ENCODE measurements at places on chromosomes 12 and 14.

- H3K27me3 ChIP-seq: no peaks in the 10 kb centered on the region
- H3K4me1 ChIP-seq: no peaks in the 10 kb centered on the region
- no peak overlapping the region for H3K27ac ChIP-seq
- DNase-seq: no peak
Measured at GRCh38 chr12:85956081-85956480, 82.0 kb downstream of the NTS start.

- DNase-seq: no peak
- H3K4me3 ChIP-seq: no peak overlapping the region
- no peaks in the 10 kb centered on the region for H3K27me3 ChIP-seq
- peaks cover 25% of the 10 kb centered on the region for H3K36me3 ChIP-seq
Measured at GRCh38 chr14:90268420-90268819, 12.1 kb downstream of the PSMC1 start.

DNA sequence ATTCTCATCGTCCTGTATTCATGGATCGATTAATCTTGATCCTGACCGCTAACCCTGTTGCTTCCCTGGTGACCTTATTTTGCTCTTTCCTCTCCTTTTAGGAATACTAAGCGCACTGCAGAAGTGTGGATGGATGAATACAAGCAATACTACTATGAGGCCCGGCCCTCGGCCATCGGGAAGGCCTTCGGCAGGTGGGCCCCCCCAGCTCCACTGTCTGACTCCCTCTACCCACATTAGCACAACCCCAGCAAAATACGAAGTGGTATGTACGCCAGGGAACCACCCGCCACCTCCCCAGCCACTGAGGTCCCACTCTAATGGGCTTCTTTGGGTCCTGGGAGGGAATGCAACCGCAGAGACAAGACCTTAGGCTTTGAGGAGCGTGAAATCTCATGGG, 58.7 kb downstream of the ERH start:
- peaks cover 21% of the 10 kb centered on the region for H3K27me3 ChIP-seq
- no peak overlapping the region for H3K4me3 ChIP-seq
- H3K27ac ChIP-seq: no peak overlapping the region
- no peak for DNase-seq
- no peaks in the 10 kb centered on the region for H3K36me3 ChIP-seq

- DNase-seq: no peak
- H3K27me3 ChIP-seq: peaks cover 2% of the 10 kb centered on the region
- H3K4me3 ChIP-seq: no peak overlapping the region
- H3K36me3 ChIP-seq: no peaks in the 10 kb centered on the region
Measured at GRCh38 chr14:81302638-81303037, 81.9 kb upstream of the GTF2A1 start.

- H3K27me3 ChIP-seq: no peaks in the 10 kb centered on the region
- no peak for DNase-seq
- no peaks in the 10 kb centered on the region for H3K4me1 ChIP-seq
- no peak overlapping the region for H3K4me3 ChIP-seq
Measured at GRCh38 chr12:114932806-114933205, 248.8 kb upstream of the TBX3 start.

GRCh38 chr12:83143950-83144349, 457.2 kb downstream of the TMTC2 start:
- H3K4me1 ChIP-seq: no peaks in the 10 kb centered on the region
- no peak for DNase-seq
- H3K27ac ChIP-seq: no peak overlapping the region
- no peaks in the 10 kb centered on the region for H3K27me3 ChIP-seq

DNA sequence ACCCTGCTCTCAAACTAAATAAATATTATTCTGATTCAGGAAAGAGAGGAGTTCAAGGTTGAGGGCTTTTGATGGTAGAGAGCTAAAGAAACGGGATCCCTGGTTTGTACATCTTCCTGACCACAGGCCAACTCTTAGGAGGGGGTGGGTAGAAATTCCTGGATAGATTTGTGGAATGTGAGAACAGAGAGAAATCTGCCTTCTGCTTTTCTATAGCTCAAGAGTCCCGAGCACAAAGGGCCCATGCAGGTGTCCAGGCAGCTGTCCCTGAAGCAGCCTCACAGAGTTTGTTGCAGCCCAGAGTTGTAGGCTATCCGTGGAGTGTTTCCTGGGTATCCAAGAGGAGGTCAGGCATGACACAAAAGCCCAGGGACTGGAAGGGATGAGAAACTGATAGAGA, 198.6 kb downstream of the BCAT1 start:
- H3K36me3 ChIP-seq: no peaks in the 10 kb centered on the region
- no peaks in the 10 kb centered on the region for H3K4me1 ChIP-seq

DNA sequence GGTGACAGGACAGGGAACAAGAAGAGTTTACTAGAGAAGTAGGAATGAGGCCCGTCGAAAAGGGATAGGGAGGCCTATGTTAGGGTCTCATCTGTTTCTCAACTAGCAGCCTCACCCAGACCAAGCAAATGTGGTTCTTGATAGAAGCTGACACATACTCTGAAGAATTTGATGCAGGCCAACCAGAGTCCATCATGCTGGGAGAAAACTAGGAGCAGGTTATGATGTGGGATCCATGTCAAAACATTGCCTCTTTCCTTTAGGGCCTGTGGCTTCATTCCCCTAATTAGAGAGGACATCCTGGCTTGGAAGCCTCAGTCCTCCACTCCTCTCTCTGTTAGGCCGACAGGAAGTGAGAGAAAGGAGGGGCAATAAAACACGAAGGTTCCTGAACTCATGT, 122.8 kb downstream of the NTF3 start:
- H3K27ac ChIP-seq: no peak overlapping the region
- no peak overlapping the region for H3K4me3 ChIP-seq
- no peak for DNase-seq
- H3K27me3 ChIP-seq: no peaks in the 10 kb centered on the region
- no peaks in the 10 kb centered on the region for H3K4me1 ChIP-seq

DNA sequence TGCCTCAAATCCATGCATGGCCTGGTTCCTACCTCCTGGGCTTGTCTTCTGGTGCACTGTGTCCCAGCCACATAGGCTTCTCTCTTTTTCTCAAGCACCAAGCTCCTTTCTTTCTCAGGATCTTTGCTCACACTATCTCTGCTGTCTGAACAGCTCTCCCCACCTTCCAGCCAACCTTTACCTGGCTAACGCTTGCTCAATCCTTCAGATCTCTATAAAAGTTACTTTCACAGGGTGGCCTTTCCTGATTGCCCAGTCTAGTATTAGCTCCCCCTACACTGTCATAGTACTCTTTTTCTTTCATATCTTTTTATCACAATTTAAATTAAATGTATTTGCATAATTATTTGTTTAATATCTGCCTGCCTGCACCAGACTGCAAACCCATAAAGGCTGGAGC, 3.8 kb downstream of the PARP11 start:
- H3K4me3 ChIP-seq: peak overlapping the region; percentile 98
- H3K27me3 ChIP-seq: no peaks in the 10 kb centered on the region
- H3K27ac ChIP-seq: peak overlapping the region; percentile 97
- H3K36me3 ChIP-seq: peaks cover 49% of the 10 kb centered on the region
- no peak for DNase-seq

GRCh38 chr12:103808239-103808880, 32.7 kb downstream of the NT5DC3 start:
- H3K27me3 ChIP-seq: no peaks in the 10 kb centered on the region
- H3K4me3 ChIP-seq: no peak overlapping the region
- DNase-seq: no peak
- H3K4me1 ChIP-seq: no peaks in the 10 kb centered on the region
- no peak overlapping the region for H3K27ac ChIP-seq
- peaks cover 12% of the 10 kb centered on the region for H3K36me3 ChIP-seq

DNA sequence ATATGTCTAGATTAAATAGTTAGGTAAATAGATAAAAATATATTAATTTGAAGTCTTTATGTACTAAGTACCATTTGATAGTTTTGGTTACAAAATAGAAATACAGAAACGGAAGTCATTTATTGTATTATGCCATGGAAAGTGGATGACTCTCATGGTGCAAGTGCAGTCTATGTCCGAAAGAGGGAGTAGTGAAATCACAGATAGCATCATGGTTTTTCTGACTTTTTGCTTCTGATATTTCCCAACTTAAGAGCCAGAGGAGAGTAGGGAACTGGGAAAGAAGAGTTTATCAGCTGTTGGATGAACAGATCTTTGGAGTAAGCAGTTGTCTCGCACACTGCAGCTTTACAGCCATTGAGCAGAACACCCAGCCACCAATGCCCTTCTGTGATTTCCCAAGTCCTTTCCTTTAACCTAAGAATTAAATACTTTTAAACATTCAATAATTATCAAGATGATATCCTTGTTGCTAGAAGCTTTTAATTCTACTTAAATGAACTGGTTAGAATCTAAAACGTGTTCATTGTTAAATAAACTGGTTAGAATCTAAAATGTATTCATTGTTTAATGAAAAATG, 18.4 kb upstream of the SRGAP1 start:
- H3K4me1 ChIP-seq: peaks cover 7% of the 10 kb centered on the region
- H3K36me3 ChIP-seq: no peaks in the 10 kb centered on the region

DNA sequence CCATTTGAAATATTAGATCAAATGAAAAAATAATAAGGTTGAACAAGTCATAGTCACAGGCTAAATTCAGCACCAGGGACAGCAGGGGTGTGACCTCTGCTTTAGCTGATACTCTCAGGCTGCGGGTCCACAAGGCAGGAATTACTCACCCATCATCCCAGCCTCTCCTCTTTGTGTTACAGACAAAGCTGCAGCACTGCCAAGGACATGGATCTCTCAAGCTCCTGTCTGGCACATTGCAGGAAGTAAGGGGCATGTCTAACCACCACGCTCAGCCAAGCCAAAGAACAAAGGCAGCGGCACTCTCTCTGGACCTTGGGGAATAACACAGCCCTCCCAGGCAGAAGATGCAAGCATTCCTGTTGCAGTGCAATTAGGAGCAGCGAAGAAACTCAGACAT, 783.8 kb downstream of the VRK1 start:
- H3K27ac ChIP-seq: no peak overlapping the region
- no peak for DNase-seq
- no peaks in the 10 kb centered on the region for H3K27me3 ChIP-seq
- H3K36me3 ChIP-seq: no peaks in the 10 kb centered on the region
- no peak overlapping the region for H3K4me3 ChIP-seq

DNA sequence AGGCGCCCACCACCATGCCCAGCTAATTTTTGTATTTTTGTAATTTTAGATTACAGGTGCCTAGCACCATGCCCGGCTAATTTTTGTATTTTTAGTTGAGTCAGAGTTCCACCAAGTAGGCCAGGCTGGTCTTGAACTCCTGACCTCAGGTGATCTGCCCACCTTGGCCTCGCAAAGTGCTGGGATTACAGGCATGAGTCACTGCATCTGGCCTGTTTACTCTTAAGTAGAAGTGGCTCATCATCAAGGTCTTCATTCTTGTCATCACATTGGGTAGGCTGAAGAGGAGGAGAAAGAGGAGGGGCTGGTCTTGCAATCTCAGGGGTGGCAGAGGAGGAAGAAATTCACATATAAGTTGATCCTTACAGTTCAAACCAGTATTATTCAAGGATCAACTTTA, 152.4 kb upstream of the ATP2B1 start:
- H3K4me1 ChIP-seq: peaks cover 38% of the 10 kb centered on the region
- H3K4me3 ChIP-seq: no peak overlapping the region
- H3K36me3 ChIP-seq: peaks cover 18% of the 10 kb centered on the region
- H3K27me3 ChIP-seq: no peaks in the 10 kb centered on the region

- no peak for DNase-seq
- no peaks in the 10 kb centered on the region for H3K36me3 ChIP-seq
- H3K27ac ChIP-seq: no peak overlapping the region
- peaks cover 6% of the 10 kb centered on the region for H3K27me3 ChIP-seq
Measured at GRCh38 chr14:105091054-105091516, 25.9 kb upstream of the GPR132 start.

- H3K4me3 ChIP-seq: peak overlapping the region; percentile 92
- peaks cover 4% of the 10 kb centered on the region for H3K27me3 ChIP-seq
- H3K36me3 ChIP-seq: peaks cover 3% of the 10 kb centered on the region
Measured at GRCh38 chr12:107760207-107760808, 629 bp downstream of the PRDM4 start.

GRCh38 chr12:56158926-56159461, 835 bp downstream of the MYL6 start:
- H3K27ac ChIP-seq: peak overlapping the region; percentile 97
- H3K36me3 ChIP-seq: peaks cover 47% of the 10 kb centered on the region
- H3K4me3 ChIP-seq: peak overlapping the region; percentile 96
- H3K27me3 ChIP-seq: no peaks in the 10 kb centered on the region
- H3K4me1 ChIP-seq: peaks cover 35% of the 10 kb centered on the region

DNA sequence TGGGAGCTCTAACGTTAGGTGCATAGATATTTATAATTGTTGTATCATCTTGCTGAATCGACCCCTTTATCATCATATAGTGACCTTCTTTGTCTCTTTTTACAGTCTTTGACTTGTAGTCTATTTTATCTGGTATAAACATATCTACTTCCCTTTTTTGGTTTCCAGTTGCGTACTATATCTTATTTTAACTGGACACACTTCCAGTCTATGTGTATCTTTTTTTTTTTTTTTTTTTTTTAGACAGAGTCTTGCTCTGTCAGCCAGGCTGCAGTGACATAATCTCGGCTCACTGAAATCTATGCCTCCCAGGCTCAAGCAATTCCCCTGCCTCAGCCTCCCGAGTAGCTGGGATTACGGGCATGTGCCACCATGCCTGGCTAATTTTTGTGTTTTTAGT, 41.9 kb upstream of the ZFP36L1 start:
- H3K36me3 ChIP-seq: peaks cover 11% of the 10 kb centered on the region
- H3K27me3 ChIP-seq: peaks cover 4% of the 10 kb centered on the region
- H3K4me1 ChIP-seq: peaks cover 1% of the 10 kb centered on the region
- no peak overlapping the region for H3K27ac ChIP-seq

- peak; percentile 35 for DNase-seq
- H3K36me3 ChIP-seq: peaks cover 9% of the 10 kb centered on the region
- H3K4me3 ChIP-seq: peak overlapping the region; percentile 92
- H3K27me3 ChIP-seq: peaks cover under 1% of the 10 kb centered on the region
- peak overlapping the region; percentile 93 for H3K27ac ChIP-seq
Measured at GRCh38 chr14:34628681-34629135, 1.2 kb downstream of the SNX6 start.

GRCh38 chr12:304805-305204, 42.2 kb upstream of the SLC6A13 start:
- no peak for DNase-seq
- H3K4me3 ChIP-seq: no peak overlapping the region
- H3K4me1 ChIP-seq: peaks cover 18% of the 10 kb centered on the region
- H3K27ac ChIP-seq: no peak overlapping the region

DNA sequence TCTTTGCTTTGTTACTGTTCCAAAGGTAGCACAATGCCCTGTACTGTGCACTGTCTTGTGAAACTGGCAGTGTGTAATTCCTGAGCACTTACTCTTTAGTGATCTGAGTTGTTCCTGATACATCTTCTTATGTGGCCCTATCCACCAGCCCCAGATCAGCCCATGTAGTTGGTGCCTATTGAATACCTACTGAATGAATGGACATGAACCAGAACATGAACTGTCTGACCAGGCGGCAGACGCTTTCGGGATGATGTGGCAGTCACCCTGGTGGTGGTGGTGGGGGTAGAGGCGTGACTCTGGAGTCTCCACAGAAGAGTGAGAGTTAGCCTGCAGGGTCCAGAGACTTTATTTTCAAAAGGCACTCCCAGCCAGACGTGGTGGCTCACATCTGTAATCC, 46.6 kb upstream of the PAPOLA start:
- H3K36me3 ChIP-seq: no peaks in the 10 kb centered on the region
- no peaks in the 10 kb centered on the region for H3K4me1 ChIP-seq
- no peak overlapping the region for H3K4me3 ChIP-seq
- DNase-seq: no peak
- peaks cover 8% of the 10 kb centered on the region for H3K27me3 ChIP-seq
